ENCODE measurements at places on chromosomes 12 and 14.

DNA sequence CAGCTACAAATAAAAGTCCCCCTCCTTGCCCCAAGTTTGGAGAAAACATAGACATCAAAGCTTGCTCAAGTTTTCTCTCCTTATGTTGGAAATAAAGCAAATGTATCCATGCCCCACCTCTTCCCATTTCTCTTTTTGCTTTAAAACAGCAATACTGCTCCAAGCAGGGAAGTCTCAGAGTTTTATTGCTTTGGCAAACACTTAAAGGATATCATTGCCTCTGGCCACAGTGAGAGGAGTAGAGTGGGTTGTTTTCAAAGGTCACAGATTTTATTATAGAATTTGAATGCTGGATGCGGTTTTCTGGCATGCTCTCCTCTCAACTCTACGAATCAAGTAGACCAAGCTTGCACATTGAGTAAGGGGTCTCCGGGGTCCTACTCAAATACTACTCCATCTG, 149.7 kb downstream of the TTC7B start:
- no peak for DNase-seq

DNA sequence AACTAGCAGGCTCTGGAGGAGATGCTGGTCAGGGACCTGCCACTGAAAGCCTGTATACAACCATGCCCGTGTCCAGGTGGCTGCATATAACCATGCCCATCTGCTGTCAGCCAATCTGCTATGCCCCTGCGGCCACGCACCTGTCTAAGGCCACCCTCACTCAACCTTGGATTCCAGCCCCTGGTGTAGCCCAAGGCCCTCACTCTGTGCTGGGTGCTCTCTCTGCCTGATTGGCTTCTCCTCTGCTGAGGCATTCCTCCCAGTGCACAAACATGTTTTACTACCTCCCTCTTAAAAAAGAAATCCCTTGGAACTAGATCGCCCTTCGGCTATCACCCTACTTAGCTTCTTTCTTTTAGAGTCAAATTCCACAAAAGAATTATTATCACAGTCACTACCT, 45.5 kb downstream of the ZFP36L1 start:
- DNase-seq: no peak

DNA sequence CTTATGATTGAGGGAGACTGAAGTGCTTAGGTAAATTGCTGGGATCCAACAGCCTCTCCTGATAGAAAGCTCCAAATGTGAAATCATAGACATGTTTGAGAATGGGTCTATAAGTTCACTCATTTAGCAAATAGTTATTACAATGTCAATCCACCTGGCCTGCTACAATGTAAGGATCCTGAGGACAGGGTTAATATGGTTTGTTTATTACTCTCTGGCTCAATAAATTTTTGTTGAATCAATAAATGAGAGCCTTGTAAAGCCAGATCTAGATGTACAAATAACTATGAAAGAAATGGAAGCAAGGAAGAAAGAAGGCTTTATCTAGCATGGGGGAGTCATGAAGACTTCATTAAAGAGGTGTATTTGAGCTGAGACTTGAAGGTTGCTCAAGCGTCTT, 165.6 kb upstream of the IGF1 start:
- DNase-seq: no peak

DNA sequence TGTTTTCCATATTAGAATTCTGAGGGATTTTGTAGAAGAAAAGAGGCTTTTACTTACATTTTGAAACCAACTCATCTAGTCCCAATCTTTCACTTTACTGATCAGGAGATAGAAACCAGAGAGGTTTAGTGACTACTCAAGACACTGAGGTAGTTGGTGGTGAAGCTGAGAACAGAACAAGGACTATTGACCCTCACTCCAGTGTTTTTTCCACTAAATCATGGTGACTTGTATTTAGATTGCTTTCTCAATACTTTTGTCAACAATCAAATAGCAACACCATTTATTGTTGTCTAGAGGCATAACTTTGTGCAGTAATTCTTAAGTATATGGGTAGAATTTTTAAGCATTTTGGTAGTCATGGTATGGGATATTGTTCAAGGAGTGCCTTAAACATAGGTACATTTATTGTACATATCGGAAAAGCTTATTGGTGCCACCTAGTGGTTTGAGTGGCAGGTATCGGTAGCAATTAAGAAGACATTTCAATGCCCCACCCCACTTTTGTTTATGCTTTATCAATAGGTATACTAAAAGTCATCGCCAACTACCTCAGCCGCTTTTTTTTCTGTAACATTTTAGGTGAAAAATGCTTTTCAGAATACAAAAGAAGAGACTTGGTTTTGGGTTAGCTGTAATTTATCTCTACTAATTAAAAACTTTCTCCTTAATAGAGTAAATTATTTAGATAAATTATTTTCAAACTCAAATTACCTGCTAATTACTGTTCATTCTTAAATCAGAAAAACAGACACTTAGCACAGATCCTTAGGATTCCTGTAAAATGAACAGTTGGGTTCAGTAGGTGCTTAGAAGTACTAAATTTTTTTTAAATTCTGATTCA, 47.3 kb upstream of the PAWR start:
- peak; percentile 74 for DNase-seq

- DNase-seq: peak; percentile 77
Measured at GRCh38 chr12:32290411-32290810, 108.9 kb upstream of the FGD4 start.

GRCh38 chr14:22448905-22449599, 140.0 kb downstream of the DAD1 start:
- no peak for DNase-seq

DNA sequence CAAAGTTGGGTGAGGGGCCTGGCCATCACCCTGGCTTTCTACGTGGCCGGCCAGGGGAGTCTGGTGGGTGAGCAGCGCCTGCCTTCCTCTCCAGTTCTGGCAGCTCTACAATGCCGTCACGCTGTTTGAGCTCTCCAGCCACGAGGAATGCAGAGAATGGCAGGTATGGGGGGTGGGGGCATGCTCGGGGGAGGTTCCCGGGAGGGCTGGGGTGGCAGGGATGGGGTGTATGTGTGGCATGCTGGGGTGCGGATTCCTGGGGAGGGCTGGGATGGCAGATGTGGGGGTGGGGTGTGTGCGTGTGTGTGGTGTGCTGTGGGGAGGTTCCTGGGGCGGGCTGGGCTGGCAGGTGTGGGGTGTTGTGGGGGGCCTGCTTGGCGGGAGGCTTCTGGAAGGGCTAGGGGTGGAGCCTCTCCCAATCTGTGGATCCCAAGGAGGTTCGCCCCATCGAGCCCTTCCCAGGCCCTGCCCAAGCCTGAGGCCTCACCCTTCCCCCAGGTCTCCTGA, 18.5 kb downstream of the RHOF start:
- no peak for DNase-seq

DNA sequence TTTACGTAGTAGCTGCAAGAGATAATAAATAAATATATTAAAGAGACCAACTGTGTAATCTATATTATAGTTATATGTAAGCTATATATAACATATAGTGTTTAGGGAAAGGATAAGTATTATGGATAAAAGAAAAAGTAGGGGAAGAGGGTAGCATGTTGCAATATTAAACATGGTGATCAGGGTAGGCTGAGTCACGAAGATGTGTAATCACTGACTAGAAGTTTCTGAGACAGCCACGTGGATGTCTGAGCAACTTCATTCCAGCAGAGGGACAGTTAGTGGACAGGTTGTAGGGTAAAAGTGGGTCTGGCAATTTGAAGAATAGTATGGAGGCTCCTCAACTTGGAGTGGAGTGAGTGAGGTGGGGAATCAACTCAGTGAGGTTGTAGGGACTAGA, 109.7 kb downstream of the ANO4 start:
- no peak for DNase-seq

GRCh38 chr12:108194585-108194984, 65.5 kb downstream of the WSCD2 start:
- no peak for DNase-seq

DNA sequence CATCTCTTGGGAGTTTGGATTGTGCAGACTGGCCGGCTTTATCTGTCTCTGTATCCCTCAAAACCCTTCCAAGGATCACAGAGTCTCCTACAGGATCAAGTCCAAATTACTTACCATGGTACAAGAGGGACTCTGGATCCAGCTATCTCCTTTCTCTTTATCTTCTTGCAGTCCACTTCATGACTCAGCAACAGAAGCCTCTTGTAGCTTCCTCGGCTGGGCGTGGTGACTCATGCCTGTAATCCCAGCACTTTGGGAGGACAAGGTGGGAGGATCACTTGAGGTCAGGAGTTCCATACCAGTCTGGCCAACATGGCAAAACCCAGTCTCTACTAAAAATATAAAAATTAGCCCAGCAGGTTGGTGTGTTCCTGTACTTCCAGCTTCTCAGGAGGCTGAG, 189.7 kb downstream of the BCAT1 start:
- DNase-seq: no peak

GRCh38 chr12:77089686-77090220, 24.4 kb upstream of the E2F7 start:
- no peak for DNase-seq

DNA sequence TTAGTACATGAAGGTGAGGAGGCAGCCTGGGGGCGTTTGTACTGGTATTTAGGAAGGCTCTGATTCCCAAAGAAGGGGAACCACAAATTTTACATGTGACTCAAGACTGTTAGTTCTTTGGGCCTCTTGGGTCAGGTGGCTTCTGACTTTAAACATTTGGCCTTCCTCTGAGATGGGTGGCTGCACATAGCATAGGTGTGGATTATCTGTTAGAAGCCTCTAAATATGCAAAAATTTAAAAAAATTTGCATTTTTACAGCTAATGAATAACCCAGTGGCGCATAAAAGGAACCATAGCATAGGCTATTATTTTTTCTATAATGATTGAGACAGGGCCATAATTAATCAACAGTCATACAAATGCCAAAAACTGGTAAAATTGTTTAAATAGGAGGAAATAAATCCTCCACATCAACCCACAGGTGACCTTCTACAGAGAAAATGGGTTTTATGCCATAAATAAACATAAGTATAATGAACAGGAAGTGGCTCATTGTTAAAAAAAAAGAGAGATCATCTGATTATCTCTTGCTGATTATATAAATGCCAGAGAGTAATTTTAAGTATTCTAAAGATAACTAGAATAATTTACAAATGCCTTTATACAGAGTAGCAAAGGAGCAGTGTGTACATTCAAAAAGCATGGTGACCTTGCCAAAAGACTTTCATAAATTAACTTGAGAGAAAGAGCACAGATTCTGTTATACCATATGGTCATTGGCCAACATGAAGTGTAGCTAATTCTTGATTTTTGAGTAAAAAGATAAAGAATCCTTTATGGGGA, 284.2 kb upstream of the ATP2B1 start:
- no peak for DNase-seq

DNA sequence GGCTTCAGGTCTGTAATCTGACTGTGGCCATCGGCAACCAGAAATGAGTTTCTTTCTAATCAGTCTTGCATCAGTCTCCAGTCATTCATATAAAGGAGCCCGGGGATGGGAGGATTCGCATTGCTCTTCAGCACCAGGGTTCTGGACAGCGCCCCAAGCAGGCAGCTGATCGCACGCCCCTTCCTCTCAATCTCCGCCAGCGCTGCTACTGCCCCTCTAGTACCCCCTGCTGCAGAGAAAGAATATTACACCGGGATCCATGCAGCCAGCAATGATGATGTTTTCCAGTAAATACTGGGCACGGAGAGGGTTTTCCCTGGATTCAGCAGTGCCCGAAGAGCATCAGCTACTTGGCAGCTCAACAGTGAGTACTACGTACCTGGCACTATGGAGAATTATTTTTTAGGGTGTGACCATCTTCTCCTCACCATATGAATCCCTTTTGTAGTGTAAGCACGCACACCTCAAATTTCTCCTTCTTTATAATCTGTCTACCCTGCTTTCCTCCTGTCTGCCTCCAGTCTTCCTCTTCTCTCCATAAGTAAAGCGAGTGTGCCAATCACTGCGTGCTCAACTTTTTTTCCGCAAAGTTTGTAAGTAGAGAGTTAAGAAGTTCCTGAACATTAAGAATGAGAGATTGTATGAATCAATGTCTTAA, at the start of gene TPH2:
Gene TPH2 (plus strand): TSS at position 118 of the 658 bp plus-strand sequence. CDS start 142 bp downstream, at position 260.
- peak; percentile 76 for DNase-seq

DNA sequence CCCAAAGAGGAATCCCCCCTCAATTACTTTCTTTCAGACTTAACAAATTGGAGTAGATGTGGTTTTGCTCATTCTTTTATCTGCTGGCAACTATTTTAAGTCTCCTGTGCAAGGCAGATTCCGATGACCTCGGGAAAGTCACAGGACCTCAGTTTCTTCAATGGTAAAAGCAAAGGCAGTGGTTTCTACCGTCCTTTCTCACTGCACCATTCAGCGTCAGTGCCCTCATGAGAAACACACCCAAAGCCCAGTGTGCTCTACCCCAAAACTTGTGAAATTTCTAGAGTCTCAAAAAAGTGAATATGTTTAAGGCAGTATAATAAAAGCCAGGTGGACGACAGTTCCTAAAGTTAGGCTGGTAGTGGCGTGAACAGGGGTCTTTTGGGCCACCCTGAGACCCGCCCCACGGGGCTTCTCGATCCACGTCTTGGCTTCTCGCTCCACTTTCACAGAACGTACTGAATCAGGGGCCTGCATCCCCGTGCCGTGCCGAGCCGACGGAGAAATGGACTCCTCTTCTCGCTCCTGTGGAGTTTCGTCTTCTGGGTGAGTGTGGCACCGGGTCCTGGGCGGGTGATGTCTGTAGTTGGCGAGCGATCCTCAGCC, 1.3 kb upstream of the ARHGAP5 start:
- peak; percentile 34 for DNase-seq

- DNase-seq: no peak
Measured at GRCh38 chr14:30803185-30803584, 71.2 kb upstream of the COCH start.

- DNase-seq: peak; percentile 59
Measured at GRCh38 chr14:87745507-87746118, 247.4 kb downstream of the GALC start.

DNA sequence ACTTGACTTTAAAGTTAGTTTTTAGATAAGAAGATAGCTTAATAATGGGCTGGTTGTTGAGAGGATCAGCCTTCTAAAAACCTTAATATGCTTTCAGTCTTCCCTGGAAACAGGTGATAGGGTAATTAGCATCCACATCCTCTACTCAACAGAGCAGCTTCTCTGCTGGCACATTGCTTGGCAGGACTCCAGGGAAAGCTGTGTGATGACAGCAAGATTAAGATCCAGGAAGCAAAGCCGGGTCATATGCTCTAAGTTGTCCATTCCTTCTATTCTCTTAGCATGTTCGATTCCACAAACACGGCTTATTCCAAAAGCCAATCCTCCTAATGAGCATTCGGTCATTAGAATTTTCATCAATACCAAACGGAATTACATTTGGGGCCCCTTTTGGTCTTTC, 87.0 kb downstream of the HMGA2 start:
- DNase-seq: no peak

DNA sequence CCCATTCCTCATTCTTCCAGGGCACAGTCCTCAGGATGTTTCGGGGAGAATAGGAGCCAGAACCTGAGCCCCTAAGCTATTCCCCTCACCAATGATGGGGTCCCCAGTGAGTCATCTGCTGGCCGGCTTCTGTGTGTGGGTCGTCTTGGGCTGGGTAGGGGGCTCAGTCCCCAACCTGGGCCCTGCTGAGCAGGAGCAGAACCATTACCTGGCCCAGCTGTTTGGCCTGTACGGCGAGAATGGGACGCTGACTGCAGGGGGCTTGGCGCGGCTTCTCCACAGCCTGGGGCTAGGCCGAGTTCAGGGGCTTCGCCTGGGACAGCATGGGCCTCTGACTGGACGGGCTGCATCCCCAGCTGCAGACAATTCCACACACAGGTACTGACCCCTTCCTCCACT, 1.3 kb downstream of the SLC39A5 start:
- DNase-seq: no peak

Measured in SK-N-DZ (cell line).